ENCODE measurements at places on chromosomes 7 and 10. TPM values are rescaled to one million over a fixed set of nuclear protein-coding genes. Genes with fewer than 3 reads are reported as not detected.
A peak's percentile ranks its signal among the peaks of the same experiment; 100 is the strongest.

Gene TMEM254
- 9.2 TPM for total RNA-seq

- H3K27me3 ChIP-seq, result no peaks in the 10 kb centered on the region
- H3K27ac ChIP-seq, result no peak overlapping the region
- no peak for DNase-seq
- no peaks in the 10 kb centered on the region for H3K36me3 ChIP-seq
Measured at GRCh38 chr7:125491137-125491536, 561.5 kb upstream of the POT1 start.

DNA sequence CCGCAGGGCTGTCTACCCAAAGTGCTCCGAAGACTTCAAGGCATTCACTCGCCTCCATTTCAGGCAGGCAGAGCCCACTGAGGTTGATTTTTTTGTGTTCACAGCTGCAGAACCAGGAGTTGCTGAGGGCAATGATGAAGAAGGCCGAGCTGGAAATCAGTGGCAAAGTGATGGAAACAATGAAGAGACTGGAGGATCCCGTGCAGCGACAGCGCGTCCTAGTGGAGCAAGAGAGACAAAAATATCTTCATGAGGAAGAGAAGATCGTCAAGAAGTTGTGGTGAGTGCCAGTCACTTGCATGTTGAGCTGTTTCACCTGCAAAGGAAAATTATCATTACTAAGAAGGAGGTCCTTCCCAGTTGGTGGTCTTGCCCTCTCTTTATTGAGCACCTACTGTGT is 210.5 kb downstream of the ARHGAP21 start:
- peaks cover under 1% of the 10 kb centered on the region for H3K4me1 ChIP-seq
- H3K27ac ChIP-seq, result no peak overlapping the region
- H3K4me3 ChIP-seq, result no peak overlapping the region

GRCh38 chr7:133912916-133913697 is 214.0 kb upstream of the LRGUK start:
- peaks cover 8% of the 10 kb centered on the region for H3K36me3 ChIP-seq
- no peaks in the 10 kb centered on the region for H3K27me3 ChIP-seq
- H3K4me1 ChIP-seq, result no peaks in the 10 kb centered on the region
- DNase-seq, result no peak

GRCh38 chr10:113059371-113059780 is 109.3 kb downstream of the TCF7L2 start:
- H3K27me3 ChIP-seq, result no peaks in the 10 kb centered on the region
- H3K4me3 ChIP-seq, result peak overlapping the region; percentile 43
- peak; percentile 28 for DNase-seq
- H3K27ac ChIP-seq, result peak overlapping the region; percentile 83
- no peaks in the 10 kb centered on the region for H3K36me3 ChIP-seq

- DNase-seq, result peak; percentile 68
- H3K4me1 ChIP-seq, result peaks cover 21% of the 10 kb centered on the region
- H3K4me3 ChIP-seq, result peak overlapping the region; percentile 53
- H3K36me3 ChIP-seq, result no peaks in the 10 kb centered on the region
- H3K27ac ChIP-seq, result peak overlapping the region; percentile 62
Measured at GRCh38 chr10:21292763-21293517, 232.5 kb downstream of the SKIDA1 start.

Gene HOXA13
- not detected for total RNA-seq

DNA sequence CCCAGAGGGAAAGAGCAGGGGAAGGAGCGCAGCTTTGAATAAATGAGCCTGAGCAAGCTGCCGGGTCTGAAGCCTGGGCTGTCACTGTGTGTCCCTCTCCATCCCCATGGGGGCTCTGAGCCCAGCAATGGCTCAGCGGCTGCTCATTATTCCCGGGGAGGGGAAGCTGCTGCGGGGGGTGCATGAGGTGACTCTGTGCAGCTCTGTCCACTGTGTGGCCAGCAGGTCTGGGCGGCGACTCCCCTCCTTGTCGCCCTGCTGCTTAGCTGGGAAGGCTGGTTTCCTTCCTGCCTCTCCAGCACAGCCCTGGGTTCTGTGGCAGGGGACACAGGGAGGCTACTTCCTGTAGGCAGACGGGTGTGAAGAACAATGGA is 234.2 kb downstream of the PRPF18 start:
- H3K4me1 ChIP-seq, result peaks cover 66% of the 10 kb centered on the region
- peak overlapping the region; percentile 11 for H3K4me3 ChIP-seq
- H3K27me3 ChIP-seq, result no peaks in the 10 kb centered on the region
- H3K27ac ChIP-seq, result peak overlapping the region; percentile 79

Gene SMO
- total RNA-seq, result 4.6 TPM

- no peaks in the 10 kb centered on the region for H3K27me3 ChIP-seq
- H3K27ac ChIP-seq, result no peak overlapping the region
- H3K4me3 ChIP-seq, result no peak overlapping the region
Measured at GRCh38 chr10:130242513-130242912, 106.3 kb downstream of the GLRX3 start.

DNA sequence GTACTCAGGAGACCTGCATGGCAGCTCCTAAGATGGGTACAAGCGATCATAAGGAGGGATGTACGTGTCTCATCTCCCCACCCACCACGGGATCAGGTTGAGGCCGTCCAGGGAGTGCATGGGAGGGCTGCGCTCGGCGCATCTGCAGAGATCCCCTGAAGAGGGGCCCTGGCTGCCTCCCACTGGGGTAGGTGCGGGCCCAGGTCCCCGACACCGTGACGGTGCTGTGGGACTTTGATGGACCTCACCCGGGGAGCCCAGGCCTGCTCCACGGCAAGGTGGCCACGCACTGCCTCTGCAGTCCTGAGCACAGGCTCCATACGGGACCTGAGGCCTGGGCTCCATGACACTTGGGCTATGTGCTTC is 12.7 kb downstream of the GET4 start:
- H3K4me1 ChIP-seq, result peaks cover 38% of the 10 kb centered on the region
- no peak for DNase-seq
- H3K4me3 ChIP-seq, result no peak overlapping the region
- H3K27me3 ChIP-seq, result no peaks in the 10 kb centered on the region
- H3K36me3 ChIP-seq, result peaks cover 66% of the 10 kb centered on the region

Gene MMRN2
- 32.1 TPM for total RNA-seq

Gene SLK
- total RNA-seq, result 36.1 TPM

- H3K36me3 ChIP-seq, result no peaks in the 10 kb centered on the region
- peaks cover 35% of the 10 kb centered on the region for H3K4me1 ChIP-seq
- no peak for DNase-seq
- H3K4me3 ChIP-seq, result peak overlapping the region; percentile 67
- no peak overlapping the region for H3K27ac ChIP-seq
Measured at GRCh38 chr7:150339409-150339809, 2.0 kb downstream of the RARRES2 start.

GRCh38 chr10:22344249-22344648 is 1.0 kb upstream of the SPAG6 start:
- H3K4me1 ChIP-seq, result peaks cover 31% of the 10 kb centered on the region
- H3K27ac ChIP-seq, result no peak overlapping the region
- H3K36me3 ChIP-seq, result no peaks in the 10 kb centered on the region
- no peak for DNase-seq
- no peak overlapping the region for H3K4me3 ChIP-seq

- no peak for DNase-seq
- H3K4me3 ChIP-seq, result no peak overlapping the region
- no peaks in the 10 kb centered on the region for H3K36me3 ChIP-seq
Measured at GRCh38 chr7:99837649-99838361, 10.0 kb downstream of the CYP3A43 start.

Gene WDFY4
- 1.5 TPM for total RNA-seq

GRCh38 chr10:77647543-77648293 is 10.1 kb upstream of the KCNMA1 start:
- H3K27me3 ChIP-seq, result peaks cover 77% of the 10 kb centered on the region
- no peak overlapping the region for H3K27ac ChIP-seq
- DNase-seq, result no peak

DNA sequence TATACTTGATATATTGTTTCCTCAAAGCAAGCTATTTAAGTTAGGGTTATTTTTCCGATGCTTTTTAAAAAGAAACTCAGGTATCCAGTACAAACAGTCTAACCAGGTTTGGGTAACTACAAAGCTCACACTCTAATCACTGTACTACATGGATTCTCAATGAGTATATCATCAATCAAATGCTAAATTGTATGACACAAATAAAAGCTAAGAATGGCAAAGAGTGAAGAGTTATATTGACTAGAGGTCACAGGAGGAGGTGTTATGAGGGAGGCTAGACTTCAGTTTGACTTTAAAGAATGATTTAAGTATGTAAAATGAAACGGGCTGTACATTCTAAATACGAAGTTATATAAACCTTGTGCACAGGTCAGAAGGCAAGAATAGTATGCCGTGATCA is 178.0 kb downstream of the CTNNA3 start:
- H3K36me3 ChIP-seq, result no peaks in the 10 kb centered on the region
- no peak for DNase-seq
- no peak overlapping the region for H3K27ac ChIP-seq
- H3K27me3 ChIP-seq, result no peaks in the 10 kb centered on the region
- H3K4me1 ChIP-seq, result peaks cover 13% of the 10 kb centered on the region

Gene CALHM1
- total RNA-seq, result not detected

DNA sequence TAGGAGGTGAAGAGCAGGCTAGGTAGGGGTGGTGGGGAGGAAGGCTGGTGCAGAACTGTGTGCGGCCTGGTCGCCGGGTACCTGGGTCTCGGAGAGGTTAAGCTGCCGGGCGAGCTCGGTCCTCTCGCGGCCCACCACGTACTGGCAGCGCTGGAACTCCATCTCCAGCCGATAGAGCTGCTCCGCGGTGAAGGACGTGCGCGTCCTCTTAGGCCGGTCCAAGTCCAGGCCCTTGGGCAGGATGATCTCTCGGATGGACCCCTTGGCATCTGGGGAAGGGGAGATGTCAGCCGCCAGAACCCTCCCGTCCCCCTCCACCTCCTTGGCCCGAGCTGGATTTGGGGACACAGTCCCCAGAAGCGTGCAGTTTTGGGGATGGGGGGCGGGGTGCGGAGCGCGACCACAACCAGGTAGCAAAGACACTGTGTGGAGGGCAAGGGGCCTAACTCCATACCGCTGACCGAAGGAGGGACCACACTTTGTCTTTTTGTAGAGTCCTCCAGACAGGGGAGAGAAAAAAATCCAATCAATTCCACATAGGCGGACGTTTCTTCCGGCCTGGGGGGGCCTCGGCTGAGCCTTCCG is 1.6 kb downstream of the VAX1 start:
- H3K4me3 ChIP-seq, result peak overlapping the region; percentile 58
- H3K4me1 ChIP-seq, result peaks cover 52% of the 10 kb centered on the region
- H3K27me3 ChIP-seq, result peaks cover 99% of the 10 kb centered on the region

Gene IMPDH1
- total RNA-seq, result 17.4 TPM

DNA sequence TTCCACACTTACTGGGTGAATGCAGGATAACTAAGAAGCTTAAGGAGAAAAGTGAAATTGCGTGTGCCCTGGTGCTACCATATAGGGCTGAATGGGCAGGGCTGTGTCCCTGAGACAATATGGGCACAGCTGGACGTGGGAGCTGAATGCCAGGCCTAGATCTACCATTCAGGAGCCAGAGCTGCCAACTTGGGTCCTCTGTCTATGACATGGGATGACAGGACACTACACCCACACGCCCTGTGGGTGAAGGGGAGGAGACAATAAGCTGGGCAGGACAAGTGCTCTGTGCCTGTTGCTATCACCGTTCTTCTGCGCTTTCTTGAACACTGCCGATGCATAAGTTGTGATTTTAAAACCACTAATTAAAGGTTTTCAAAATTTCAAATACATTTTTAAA is 293.9 kb downstream of the TNS3 start:
- peaks cover 60% of the 10 kb centered on the region for H3K36me3 ChIP-seq
- no peak overlapping the region for H3K4me3 ChIP-seq
- peaks cover 61% of the 10 kb centered on the region for H3K4me1 ChIP-seq
- H3K27me3 ChIP-seq, result no peaks in the 10 kb centered on the region

Gene BLNK
- total RNA-seq, result 1.4 TPM

DNA sequence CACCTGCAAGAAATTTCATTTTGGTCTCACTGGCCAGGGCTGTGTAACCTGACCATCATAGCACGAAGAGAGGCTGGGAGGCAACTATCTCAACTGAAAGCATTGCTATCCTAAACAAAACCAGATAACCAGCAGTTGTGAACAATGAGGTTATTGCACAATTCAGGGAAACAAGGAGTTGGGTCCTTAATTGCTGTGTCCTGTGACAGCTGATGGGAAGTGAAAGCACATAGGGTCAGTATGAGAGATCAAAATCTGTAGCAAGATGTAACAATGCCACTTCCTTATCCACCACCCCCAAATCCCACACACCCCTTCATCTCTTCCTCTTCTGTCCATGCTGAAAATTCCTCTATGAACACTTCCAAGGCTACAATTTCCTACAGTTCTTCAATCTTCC is 80.2 kb downstream of the HTR7 start:
- no peak overlapping the region for H3K4me3 ChIP-seq
- H3K4me1 ChIP-seq, result no peaks in the 10 kb centered on the region
- H3K27me3 ChIP-seq, result peaks cover 3% of the 10 kb centered on the region
- H3K36me3 ChIP-seq, result no peaks in the 10 kb centered on the region

Gene HILPDA
- 7.9 TPM for total RNA-seq

Gene PNLIPRP1
- total RNA-seq, result not detected

Gene KIF20B
- 2.4 TPM for total RNA-seq

GRCh38 chr7:12328888-12329770 is 74.5 kb downstream of the VWDE start:
- H3K4me1 ChIP-seq, result no peaks in the 10 kb centered on the region
- DNase-seq, result no peak
- H3K36me3 ChIP-seq, result no peaks in the 10 kb centered on the region
- peaks cover 5% of the 10 kb centered on the region for H3K27me3 ChIP-seq
- H3K4me3 ChIP-seq, result no peak overlapping the region
- H3K27ac ChIP-seq, result no peak overlapping the region

GRCh38 chr10:15427843-15428414 is 56.8 kb upstream of the FAM171A1 start:
- no peaks in the 10 kb centered on the region for H3K4me1 ChIP-seq
- H3K36me3 ChIP-seq, result no peaks in the 10 kb centered on the region
- no peak overlapping the region for H3K4me3 ChIP-seq

Gene ST8SIA6
- total RNA-seq, result 10.1 TPM

- no peaks in the 10 kb centered on the region for H3K36me3 ChIP-seq
- H3K27ac ChIP-seq, result no peak overlapping the region
- no peaks in the 10 kb centered on the region for H3K27me3 ChIP-seq
- DNase-seq, result no peak
Measured at GRCh38 chr7:35571611-35572240, 123.2 kb downstream of the HERPUD2 start.

Gene A1CF
- total RNA-seq, result not detected

DNA sequence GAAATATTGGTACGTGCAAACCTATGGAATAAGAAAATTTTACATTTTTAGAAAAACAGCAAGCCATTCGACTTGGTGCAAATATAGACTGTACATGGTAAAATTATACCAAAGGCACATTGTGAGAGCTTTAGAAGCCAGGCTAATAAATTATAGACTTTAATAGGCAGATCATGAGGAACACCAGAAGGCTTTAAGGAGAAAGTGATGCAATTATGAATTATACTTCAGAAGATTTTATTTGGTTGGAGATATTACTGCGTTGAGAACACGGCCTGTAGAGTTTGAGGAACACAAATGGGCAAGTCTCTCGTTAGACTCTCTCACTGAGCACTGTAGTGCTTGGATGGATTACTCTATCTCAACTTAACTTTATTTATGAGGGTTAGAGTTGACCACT is 141.7 kb downstream of the MACC1 start:
- no peaks in the 10 kb centered on the region for H3K36me3 ChIP-seq
- H3K27me3 ChIP-seq, result no peaks in the 10 kb centered on the region
- H3K4me1 ChIP-seq, result no peaks in the 10 kb centered on the region

Gene AKR1D1
- total RNA-seq, result not detected

Gene FRMPD2
- 0.38 TPM for total RNA-seq

GRCh38 chr10:6269953-6270867 is 67.5 kb downstream of the PFKFB3 start:
- no peaks in the 10 kb centered on the region for H3K27me3 ChIP-seq
- H3K4me3 ChIP-seq, result no peak overlapping the region
- no peak overlapping the region for H3K27ac ChIP-seq
- DNase-seq, result no peak
